Gastroesophageal sphincter (tissue), 4 donors: ENCODE measurements at places on chromosomes 2 and 18.

GRCh38 chr2:239461291-239462190, 60.7 kb upstream of the HDAC4 start:
- H3K4me1 ChIP-seq, result peaks cover 17% of the 10 kb centered on the region
- no peak overlapping the region for H3K27ac ChIP-seq
- no peaks in the 10 kb centered on the region for H3K36me3 ChIP-seq
- ATAC-seq, result no peak
- no peak overlapping the region for H3K4me3 ChIP-seq

DNA sequence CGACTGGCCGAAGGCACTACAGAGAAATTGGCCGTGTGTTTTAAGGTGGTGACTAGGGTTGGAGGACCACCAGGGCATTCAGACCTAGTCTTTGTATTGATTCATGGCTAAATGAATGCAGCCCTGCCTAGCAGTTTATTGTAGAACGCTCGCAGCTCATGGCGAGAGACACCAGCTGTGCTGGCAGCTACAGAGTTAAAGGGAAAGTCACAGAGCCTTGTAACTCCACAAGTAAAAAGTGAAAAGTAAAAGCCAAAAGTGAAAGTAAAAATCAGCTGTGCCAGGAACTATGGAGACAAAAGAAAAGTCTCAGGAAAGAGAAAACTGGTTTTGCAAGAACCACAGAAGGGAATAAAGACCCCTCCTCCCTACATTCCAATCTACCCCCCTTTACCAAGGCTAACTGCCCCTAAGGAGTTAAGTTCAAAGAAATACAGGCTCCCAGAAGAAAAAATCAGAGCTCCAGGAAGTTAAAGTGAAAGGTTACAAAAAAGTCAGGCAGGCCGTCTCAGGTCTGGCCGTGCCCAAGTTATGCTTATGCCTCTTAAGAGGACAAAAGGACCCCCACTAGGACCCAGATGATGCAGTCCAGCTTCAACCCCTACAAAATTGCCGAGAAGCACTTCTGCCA, 46.4 kb upstream of the SELENOI start:
- peak; percentile 35 for ATAC-seq
- H3K36me3 ChIP-seq, result no peaks in the 10 kb centered on the region
- H3K4me3 ChIP-seq, result peak overlapping the region; percentile 55
- H3K27me3 ChIP-seq, result no peaks in the 10 kb centered on the region
- peak overlapping the region; percentile 61 for H3K27ac ChIP-seq
- H3K4me1 ChIP-seq, result peaks cover 30% of the 10 kb centered on the region

- no peaks in the 10 kb centered on the region for H3K36me3 ChIP-seq
- no peak overlapping the region for H3K4me3 ChIP-seq
- ATAC-seq, result peak; percentile 71
- H3K27ac ChIP-seq, result no peak overlapping the region
- H3K27me3 ChIP-seq, result no peaks in the 10 kb centered on the region
Observed at GRCh38 chr2:185456517-185456916, 282.1 kb upstream of the FSIP2 start.

GRCh38 chr2:30504731-30505130, 57.7 kb downstream of the LCLAT1 start:
- H3K27ac ChIP-seq, result peak overlapping the region; percentile 12
- no peak overlapping the region for H3K4me3 ChIP-seq
- ATAC-seq, result no peak
- no peaks in the 10 kb centered on the region for H3K36me3 ChIP-seq
- no peaks in the 10 kb centered on the region for H3K4me1 ChIP-seq

- no peak overlapping the region for H3K27ac ChIP-seq
- H3K4me1 ChIP-seq, result no peaks in the 10 kb centered on the region
- no peak for ATAC-seq
- H3K27me3 ChIP-seq, result peaks cover 4% of the 10 kb centered on the region
Observed at GRCh38 chr2:621303-622099, 55.7 kb downstream of the TMEM18 start.

- no peaks in the 10 kb centered on the region for H3K27me3 ChIP-seq
- peak overlapping the region; percentile 97 for H3K27ac ChIP-seq
- peak; percentile 66 for ATAC-seq
- H3K4me1 ChIP-seq, result no peaks in the 10 kb centered on the region
Observed at GRCh38 chr18:76821875-76822505, 367 bp upstream of the ZNF236 start.

GRCh38 chr18:79368681-79369080, 27.0 kb upstream of the NFATC1 start:
- H3K27me3 ChIP-seq, result no peaks in the 10 kb centered on the region
- no peak for ATAC-seq
- H3K27ac ChIP-seq, result no peak overlapping the region
- H3K36me3 ChIP-seq, result no peaks in the 10 kb centered on the region
- H3K4me1 ChIP-seq, result no peaks in the 10 kb centered on the region
- H3K4me3 ChIP-seq, result no peak overlapping the region

GRCh38 chr2:6787376-6787775, 78.3 kb downstream of the CMPK2 start:
- no peaks in the 10 kb centered on the region for H3K4me1 ChIP-seq
- H3K4me3 ChIP-seq, result no peak overlapping the region

DNA sequence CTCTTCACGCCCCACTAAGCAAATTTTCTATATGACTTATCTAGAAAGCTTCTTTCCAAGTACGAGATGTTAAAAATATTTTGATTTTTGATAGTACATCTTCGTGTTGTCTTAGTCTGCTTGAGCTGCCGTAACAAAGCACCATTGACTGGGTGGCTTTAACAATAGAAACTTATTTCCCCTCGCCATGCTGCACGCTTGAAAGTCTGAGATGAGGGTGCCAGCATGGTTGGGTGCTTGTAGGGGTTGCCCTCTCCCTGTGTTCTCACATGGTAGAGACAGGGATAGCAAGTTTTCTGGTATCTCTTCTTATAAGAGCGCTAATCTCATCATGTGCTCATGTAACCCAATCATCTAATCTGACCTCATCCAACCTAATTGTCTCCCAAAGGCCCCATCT, 106.2 kb downstream of the TANC1 start:
- ATAC-seq, result no peak
- H3K4me3 ChIP-seq, result no peak overlapping the region
- no peaks in the 10 kb centered on the region for H3K36me3 ChIP-seq
- no peak overlapping the region for H3K27ac ChIP-seq
- H3K27me3 ChIP-seq, result no peaks in the 10 kb centered on the region

- peaks cover 57% of the 10 kb centered on the region for H3K4me1 ChIP-seq
- H3K27me3 ChIP-seq, result no peaks in the 10 kb centered on the region
- no peak overlapping the region for H3K27ac ChIP-seq
- no peak overlapping the region for H3K4me3 ChIP-seq
Observed at GRCh38 chr2:30255466-30256408, 24.4 kb downstream of the LBH start.

DNA sequence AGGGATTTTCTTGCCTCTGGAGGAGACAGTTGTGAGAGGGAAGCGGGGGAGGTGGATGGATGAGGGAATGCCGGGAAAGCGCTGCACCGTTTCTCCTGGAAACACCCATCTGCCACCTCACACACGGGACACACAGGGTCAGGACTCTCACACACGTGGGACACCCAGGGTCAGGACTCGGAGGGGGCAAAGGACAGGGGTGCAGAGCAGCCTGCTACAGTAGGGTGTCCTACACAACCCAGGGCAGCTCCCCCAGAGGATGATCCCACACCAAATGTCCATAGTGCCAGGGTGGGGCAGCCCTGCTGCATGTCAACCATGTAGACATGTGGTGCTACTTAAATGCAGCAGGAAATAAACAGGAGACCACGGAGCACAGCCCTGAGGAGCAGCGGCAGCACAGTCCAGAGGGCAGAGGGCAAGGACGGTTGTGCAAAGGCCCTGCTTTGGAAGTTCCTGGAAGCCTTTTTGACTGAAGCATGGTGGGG, 5.1 kb downstream of the RAMP1 start:
- peak overlapping the region; percentile 95 for H3K27ac ChIP-seq
- peak; percentile 0 for ATAC-seq
- no peaks in the 10 kb centered on the region for H3K36me3 ChIP-seq
- peaks cover 34% of the 10 kb centered on the region for H3K4me1 ChIP-seq

GRCh38 chr2:163697846-163698637, 37.8 kb downstream of the FIGN start:
- ATAC-seq, result no peak
- no peak overlapping the region for H3K4me3 ChIP-seq
- peak overlapping the region; percentile 44 for H3K27ac ChIP-seq
- H3K4me1 ChIP-seq, result peaks cover 2% of the 10 kb centered on the region
- H3K36me3 ChIP-seq, result no peaks in the 10 kb centered on the region

DNA sequence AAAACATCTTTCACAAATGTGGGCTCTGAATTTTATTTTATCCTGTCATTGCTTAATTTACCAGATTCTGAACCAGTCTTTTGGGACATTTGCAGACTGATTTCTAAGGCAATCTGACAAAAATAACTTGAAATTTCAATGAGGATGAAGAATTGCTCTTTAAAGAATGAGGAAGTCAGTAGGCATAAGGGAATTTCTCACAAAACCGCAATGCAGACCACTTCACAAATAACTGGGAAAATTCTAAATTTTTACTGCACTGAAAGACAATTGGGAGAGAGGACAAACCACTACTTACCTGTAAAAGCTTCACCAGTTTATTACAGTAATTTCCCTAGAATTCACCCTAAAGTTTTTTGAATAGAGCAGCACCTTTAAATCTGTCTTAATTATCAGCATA, 736.3 kb downstream of the NRXN1 start:
- no peak overlapping the region for H3K27ac ChIP-seq
- H3K27me3 ChIP-seq, result no peaks in the 10 kb centered on the region
- no peak for ATAC-seq
- H3K4me3 ChIP-seq, result no peak overlapping the region
- H3K4me1 ChIP-seq, result no peaks in the 10 kb centered on the region

GRCh38 chr2:183606718-183607085, 482.5 kb downstream of the NUP35 start:
- H3K4me1 ChIP-seq, result no peaks in the 10 kb centered on the region
- ATAC-seq, result no peak

DNA sequence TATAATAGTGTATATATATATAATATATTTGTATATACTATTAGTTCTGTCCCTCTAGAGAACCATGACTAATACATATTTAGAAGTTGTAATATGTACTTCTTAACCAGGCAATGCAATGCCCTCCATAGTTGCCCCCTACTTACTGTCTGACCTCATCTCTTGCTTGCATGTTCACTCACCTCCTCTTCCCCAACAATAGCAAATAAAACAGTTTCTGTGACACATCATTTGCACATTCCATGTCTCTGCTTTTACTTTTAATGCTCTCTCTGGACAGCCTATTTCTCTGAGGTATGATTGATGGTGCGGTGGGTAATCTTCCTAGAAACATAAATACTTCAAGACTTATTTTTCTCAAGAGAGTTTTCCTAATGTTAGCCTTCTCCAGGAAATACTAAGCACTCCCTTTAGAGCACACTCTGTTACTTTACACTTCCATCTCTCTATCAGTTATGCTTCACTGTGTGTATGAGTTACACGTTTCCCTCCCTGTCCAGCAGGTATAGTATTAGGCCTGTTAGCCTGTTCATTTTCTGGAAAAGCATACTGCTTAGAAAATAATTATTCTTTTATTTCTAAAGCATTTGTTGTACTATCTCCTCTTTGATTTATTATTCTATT, 295.6 kb upstream of the LRATD1 start:
- H3K27ac ChIP-seq, result no peak overlapping the region
- ATAC-seq, result no peak
- no peaks in the 10 kb centered on the region for H3K4me1 ChIP-seq

DNA sequence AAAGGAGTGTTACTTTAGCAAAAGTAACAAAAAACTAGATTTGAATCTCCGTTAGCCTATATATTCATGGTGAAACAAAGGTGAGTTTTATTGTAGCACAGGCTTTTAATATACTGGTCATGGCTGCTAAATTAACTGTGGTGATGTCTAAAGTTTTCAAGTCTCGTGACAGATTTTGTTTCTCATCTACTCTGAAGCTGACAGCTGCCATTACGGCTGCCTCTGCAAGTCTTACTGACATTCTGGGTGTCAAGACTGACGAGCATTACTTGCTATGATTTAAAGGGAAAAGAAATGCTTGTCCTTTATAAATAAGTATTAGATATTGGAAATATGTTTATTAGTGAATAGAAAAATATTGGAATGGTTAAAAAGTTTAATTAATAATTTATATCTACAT, 207.7 kb downstream of the DSEL start:
- no peak overlapping the region for H3K27ac ChIP-seq
- H3K4me1 ChIP-seq, result no peaks in the 10 kb centered on the region
- H3K27me3 ChIP-seq, result no peaks in the 10 kb centered on the region
- H3K4me3 ChIP-seq, result no peak overlapping the region

DNA sequence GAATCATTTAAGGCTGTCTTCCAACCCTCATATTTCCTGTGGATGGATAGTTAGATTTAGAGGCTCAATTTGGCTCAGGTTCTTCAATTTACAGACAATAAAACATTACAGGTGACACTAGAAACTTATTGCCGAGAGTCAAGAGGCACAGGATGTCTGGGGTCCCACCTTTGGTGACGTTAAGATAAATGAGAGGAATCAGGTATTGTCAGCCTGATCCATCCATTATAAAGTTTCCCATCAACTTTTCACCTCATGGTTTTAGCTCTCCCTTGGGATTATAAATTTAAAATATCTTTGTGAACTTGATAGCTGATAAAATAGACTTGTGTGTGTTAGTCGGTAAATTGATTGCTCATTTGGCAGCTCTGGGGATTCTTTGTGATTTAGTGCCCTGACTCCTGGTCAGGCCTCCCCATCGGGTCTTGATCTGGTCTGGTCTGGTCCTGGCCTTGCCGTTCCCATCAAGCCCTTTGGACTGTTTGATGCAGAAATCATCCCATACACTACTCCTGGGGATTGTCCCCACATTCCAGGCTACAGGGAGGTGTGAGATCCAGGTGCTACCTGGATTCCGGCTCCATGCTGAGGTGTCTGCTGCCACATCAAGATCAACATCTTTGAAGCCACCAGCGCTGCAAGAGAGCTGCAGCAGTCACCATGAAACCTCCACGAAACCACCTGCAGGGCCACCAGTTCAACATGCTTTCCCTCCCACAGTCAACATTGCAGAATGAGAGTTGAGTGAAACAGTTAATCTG, 130.9 kb downstream of the SH3BP4 start:
- no peak overlapping the region for H3K4me3 ChIP-seq
- no peaks in the 10 kb centered on the region for H3K27me3 ChIP-seq
- H3K4me1 ChIP-seq, result peaks cover 10% of the 10 kb centered on the region

DNA sequence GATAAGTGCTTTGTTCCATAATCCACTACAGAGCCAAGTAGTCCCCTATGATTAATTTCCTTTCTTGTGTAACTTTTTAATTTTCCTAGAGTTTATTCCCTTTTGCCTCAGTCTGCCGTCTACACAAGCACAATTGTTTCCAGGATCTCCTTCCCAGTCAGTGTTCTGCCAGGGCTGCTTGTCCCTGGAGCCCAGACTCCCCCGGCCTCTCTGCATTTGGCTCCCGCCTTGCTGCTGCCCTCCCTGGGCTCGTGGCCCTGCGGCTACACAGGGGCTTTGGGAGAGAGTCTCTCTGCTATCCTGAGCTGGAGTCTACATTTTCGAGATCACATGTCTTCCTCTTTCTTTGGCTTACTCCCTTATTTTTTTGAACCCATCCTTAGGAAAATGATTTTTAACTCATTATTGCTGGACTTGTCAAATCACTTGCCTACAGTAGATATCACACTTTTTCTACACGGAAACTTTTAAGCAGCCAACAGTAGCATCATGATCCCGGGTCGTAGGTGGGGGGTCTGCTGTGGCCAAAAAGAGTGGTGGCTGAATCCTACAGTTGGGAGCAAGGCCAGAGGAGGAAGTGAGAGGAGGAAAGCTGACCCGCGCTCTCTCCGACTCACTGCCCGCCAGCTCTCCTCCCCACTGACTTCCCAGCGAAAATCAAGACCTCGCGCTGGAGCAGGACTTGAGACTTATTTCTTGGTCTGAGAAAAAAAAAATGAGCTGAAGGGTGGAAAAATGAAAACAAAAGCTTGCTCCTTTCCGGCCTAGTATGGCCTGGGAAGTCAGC, 9.4 kb downstream of the FBLN7 start:
- H3K27ac ChIP-seq, result no peak overlapping the region
- no peaks in the 10 kb centered on the region for H3K36me3 ChIP-seq
- no peak overlapping the region for H3K4me3 ChIP-seq
- H3K4me1 ChIP-seq, result no peaks in the 10 kb centered on the region
- ATAC-seq, result no peak
